COR-L47 (cell line): ENCODE measurements at places on chromosomes 3 and 15.

GRCh38 chr3:36871379-36872126, 73.3 kb downstream of the TRANK1 start:
- DNase-seq: no peak

DNA sequence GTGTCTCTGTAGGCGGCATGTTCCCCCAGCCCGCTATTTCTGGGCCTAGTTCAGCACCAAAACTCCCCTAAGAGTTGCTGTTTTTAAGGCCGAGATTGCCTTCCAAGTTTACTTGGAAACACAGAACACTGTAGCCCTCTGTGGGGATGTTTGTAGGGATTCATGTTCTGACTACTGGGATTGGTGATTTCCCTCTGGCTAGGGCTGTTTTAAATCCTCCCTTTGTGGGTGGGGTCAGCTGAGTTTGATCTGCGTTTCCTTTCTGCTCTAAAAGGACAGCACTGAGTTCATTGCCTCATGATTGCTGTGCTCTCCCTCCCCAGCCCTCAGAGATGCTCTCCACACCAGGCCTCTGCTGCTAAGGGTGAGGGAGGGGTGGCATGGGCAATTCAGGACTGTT, 640.6 kb upstream of the DPPA4 start:
- no peak for DNase-seq

- peak; percentile 53 for DNase-seq
Observed at GRCh38 chr3:171459137-171459941, 866 bp downstream of the TNIK start.

DNA sequence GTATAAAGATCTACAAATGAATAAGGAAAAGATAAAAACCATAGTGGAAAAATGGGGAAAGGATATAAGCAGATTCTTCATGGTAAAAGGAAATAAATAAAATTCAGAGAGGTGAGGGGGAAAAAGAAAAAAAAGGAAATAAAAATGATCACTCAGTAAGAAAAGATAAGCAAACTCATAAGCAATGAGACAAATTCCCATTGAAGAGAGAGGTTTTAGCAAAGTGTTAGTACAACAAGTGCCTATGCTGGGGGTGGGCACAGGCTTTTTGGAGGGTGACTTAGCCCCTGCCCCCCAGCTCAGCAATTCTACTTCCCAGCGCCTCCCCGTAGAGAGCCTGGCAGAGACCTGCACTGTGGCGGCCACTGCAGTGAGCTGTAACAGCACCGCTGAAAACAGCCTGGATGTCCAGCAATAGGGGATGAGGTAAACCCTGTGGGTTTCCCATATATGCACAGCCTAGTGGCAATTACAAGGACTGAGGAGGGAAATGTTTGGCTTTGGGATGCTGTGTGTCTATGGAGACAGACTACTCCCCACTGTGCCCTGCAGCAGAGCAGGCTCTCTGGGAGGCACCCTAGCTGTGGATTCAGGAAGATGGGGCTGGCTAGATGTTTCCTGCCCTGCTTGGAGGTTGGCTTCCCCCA, 23.7 kb upstream of the SFMBT1 start:
- DNase-seq: no peak

DNA sequence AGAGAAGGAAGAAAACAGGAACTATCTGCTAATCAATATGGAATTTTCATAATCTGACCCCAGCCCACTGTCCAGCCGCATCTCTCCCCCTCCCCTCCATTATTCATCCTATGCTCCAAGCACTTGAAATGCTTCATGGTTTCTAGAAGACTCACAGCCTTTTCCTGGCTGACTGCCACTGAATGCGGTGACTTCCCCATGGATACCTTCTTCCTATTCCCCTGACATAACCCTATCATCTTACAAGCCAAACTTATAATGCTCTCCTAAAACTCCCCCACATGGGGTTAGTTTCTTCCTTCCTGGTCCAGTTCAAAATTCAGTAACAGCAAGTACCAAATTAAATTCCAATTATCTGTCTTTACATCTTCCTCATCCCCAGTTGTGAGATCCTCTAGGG, 31.2 kb upstream of the PTX3 start:
- no peak for DNase-seq

DNA sequence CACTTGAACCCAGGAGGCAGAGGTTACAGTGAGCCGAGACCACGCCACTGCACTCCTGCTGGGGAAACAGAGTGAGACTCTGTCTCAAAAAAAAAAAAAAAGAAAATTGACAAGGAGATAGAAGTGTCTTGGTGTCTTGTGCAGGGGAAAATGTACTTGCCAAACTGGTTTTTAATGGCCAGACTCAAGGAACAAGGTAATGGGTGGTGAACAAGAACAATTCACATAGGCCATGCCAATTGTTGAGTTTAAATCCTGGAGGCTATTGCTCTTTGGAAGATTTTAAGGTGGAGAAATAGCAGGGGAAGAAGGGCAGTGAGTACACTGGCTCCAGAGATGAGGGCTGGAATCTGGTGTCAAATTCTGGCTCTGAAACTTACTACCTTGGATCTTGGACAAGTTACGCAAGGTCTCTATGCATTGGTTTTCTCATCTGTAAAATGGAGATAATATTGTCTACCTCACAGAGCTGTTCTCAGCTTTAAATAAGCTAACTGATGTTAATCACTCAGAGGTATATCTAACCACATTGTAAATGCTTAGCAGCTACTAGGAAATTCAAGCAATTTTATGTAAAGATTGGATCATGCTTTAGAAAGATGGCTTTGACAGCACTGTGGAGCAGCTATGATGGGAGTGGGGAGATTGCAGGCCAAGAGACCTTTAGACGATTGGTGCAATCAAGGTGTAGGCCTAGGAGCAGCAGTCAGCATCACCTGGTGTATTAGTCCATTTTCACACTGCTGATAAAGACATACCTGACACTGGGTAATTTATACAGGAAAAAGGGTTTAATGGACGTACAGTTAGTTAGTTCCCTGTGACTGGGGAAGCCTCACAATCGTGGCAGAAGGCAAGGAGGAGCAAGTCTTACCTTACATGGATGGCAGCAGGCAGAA, 78.3 kb downstream of the B3GALNT1 start:
- no peak for DNase-seq

- DNase-seq: no peak
Observed at GRCh38 chr3:132433121-132433520, 15.8 kb downstream of the DNAJC13 start.

GRCh38 chr15:69868756-69869155, 229.0 kb downstream of the TLE3 start:
- no peak for DNase-seq

GRCh38 chr15:27694506-27695087, 404.5 kb downstream of the OCA2 start:
- DNase-seq: no peak

GRCh38 chr15:98124581-98124980, 164.1 kb downstream of the ARRDC4 start:
- DNase-seq: no peak

GRCh38 chr15:57708047-57708446, 1.5 kb downstream of the POLR2M start:
- DNase-seq: no peak

- peak; percentile 79 for DNase-seq
Observed at GRCh38 chr3:165642761-165643420, 194.3 kb downstream of the BCHE start.

DNA sequence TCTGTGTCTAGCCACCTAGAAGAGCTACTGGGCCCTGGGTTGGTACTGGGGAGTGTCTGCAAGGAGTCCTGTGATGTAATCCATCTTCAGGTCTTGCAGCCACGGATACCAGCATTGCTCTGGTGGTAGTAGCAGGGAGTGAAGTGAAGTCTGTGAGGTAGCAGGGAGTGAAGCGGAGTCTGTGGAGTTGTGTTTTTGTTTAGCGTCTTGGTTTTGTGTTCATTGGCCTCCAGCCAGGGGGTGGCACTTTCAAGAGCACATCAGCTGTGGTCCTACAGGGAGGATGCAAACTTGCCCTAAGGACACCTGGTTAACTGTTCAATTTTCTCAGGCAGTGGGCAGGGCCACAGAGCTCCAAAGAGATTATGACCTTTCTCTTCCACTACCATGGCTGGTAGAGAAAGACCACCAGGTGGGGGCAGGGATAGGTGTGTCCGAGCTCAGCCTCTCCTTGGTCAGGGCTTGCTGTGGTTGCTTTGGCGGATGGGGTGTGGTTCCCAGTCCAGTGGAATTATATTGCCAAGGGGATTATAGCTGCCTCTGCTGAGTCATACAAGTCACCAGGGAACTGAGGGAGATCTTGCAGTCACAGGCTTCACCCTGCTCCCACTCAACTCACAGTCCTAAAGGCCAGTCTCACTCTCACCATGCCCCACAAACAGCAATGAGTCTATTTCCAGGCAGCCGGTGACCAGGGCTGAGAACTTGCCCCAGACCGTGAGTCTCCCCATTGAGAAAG, 424.7 kb downstream of the ZBBX start:
- no peak for DNase-seq

DNA sequence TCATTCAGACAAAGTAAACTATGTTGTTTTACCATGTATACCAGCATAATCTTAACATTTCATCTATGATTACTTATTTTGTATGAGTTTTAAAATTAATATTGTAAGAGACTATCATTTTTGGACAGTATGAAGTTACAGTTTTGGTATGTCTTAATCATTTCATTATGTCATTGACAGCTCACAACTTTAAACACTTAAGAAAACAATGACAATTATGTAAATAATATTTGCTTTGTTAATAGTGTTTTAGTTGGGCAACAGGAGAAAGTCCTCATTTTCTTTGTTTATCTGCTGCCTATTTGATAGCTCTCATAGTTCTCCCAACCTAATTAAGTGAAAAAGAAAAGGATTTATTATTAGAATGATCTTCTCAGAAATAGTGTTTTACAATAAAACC, 80.2 kb downstream of the MEF2A start:
- no peak for DNase-seq

DNA sequence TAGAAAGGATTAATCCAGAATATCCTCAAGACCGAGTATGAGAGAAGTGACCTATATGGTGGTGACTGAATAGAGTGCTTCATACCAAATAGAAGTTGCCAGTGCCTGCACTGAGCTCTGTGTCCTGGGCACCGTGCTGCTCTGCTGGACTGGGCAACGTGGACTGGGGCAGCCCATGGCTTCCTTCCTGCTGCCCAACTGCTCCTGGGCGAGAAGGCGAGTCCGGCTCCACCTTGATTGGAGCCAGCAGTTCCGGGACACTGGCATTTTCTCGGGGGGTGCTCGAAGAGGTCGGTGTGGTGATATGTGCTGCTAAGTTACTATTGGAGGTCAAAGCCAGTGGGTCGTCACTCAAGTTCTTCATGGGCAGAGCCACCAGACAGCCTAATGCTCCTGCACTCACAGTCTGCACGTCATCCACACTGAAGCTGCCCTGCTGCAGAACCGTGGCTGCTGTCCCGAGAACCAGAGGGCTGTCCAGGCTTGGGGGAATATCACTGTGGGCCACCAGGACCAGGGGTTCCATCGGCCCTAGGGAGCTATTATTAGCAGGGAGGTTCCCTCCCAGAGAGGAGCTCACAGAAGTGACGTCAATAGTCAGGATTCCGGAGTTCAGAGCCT, 14.1 kb downstream of the ZXDC start:
- no peak for DNase-seq

DNA sequence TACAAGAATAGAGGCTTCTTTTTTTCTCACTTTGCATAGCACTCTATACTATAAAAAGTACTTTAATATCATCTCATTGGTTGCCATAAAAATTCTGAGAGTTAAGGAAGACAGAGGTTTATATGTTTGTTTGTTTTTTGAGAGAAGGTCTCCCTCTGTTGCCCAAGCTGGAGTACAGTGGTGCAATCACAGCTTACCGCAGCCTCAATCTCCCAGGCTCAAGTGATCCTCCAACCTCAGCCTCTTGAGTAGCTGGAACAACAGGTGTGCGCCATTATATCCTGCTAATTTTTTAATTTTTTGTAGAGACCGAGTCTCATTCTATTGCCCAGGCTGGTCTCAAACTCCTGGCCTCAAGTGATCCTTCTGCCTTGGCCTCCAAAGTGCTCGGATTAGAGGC, 250.2 kb downstream of the LPP start:
- DNase-seq: no peak

DNA sequence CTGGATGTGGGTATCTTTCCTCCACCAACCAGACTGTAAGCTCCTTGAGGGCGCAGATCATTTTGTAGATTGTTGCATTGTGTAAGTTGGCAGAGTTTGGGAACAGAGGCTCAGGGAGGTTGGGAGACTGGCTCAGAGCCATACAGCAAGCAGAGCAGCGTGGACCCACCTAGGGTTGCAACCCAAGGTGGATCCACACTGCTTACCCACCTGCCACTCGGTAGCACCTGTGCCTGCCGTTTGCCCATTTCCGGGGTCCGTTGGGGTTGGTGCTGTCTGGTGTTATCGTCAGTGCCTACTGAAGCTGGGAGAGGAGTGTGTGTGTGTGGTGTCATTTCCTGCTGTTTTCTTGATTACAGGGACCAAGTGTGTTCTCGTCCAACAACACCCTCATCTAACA, 19.0 kb downstream of the SMAD6 start:
- no peak for DNase-seq

DNA sequence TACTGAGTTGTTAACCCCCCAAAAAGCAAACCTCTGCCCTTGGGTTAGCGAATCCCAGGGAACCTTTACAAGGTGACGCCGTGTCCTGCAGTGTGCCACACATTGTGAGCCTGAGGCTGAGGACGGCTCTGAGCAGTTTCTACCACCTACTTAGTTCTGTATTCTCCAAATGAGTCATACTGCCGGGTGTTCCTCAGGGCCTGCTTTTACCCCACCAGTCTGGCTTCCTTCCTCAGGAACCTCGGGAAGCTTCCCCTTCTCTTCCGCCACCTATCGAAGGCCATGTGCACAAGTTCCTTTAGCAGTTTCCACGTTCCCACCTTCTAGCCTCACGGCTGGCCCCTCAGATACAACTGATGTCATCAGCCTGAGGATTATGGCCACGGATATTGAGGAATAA, 384.0 kb upstream of the TPM1 start:
- DNase-seq: no peak

- DNase-seq: no peak
Observed at GRCh38 chr3:15708882-15709677, 88.7 kb downstream of the ANKRD28 start.

DNA sequence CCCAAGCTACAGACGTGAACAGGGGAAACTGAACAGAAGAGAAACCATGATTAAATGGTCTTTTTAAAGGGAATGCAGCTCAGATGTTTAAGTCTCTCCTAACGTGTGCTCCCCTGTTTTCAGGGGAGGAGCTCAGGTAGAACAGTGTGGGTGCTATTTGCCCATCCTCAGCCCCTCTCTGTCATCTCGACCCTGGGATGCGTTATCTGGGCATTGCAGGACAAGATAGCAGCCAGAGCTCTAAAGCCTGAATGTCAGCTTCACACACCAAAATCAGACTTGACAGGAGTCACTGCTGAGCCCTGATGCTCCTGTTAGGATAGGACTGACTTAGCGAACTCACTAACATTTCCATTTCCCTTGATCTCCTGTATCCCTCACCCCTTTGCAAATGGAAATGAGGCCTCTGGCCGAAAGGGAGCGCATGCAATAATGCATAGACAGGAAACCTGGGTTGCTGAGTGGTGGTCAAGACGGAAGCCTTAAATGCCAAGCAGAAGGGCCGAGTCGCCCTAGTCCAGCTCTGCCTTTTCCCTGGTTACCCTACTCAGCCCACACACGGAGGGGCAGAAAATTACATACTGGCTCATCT, 234.9 kb upstream of the TPM1 start:
- no peak for DNase-seq

- DNase-seq: no peak
Observed at GRCh38 chr3:171497468-171497867, 37.3 kb upstream of the TNIK start.

GRCh38 chr3:14274612-14274936, 96.0 kb downstream of the LSM3 start:
- DNase-seq: no peak

GRCh38 chr3:171116365-171116764, 89.8 kb upstream of the SLC2A2 start:
- no peak for DNase-seq
